ENCODE measurements at places on chromosomes 3 and 15.

DNA sequence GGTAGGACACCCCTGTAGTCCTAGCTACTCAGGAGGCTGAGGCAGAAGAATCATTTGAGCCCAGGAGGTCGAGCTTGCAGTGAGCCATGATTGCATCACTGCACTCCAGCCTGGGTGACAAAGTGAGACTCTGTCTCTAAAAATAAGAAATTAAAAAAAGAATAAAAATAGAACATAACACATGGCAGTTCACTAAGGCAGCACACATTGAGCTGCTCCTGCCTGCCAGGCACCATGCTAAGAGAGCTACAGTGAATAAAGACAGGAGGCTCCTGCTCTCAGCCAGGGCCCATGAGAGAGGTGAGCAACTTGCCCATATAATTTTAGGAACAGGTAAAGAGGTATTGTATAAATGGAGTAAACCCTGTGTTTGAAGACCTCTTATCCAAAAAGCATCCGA, 54.3 kb downstream of the EBLN2 start:
- DNase-seq, result no peak

DNA sequence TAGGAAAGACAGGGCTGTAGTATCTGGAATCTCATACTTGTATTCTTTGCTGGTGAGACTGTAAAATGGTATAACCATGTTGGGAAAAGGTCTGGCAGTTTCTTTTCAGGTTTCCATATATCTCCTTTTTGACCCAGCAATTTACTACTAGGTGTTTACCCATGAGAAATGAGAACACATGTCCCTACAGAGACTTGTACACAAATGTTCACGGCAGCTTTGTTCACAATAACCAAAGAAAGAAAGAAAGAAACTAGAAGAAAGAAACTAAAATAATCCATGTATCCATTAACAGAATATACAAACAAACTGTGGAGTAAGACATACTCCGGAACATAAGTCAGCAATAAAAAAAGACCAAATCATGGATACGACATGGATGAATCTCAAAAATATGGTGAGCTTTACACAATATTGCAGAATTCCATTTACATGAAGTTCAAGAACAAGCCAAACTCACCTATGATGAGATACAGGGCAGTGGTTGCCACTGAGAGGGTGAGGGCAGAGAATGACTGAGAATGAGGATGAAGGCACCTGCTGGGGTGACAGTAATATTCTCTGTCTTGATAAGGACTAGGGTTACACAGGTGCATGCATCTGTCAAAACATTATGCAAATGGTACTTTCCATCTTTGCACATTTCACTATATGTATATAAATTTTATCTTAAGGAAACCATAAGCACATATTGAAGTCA, 2.7 kb downstream of the RFTN1 start:
- DNase-seq, result no peak

DNA sequence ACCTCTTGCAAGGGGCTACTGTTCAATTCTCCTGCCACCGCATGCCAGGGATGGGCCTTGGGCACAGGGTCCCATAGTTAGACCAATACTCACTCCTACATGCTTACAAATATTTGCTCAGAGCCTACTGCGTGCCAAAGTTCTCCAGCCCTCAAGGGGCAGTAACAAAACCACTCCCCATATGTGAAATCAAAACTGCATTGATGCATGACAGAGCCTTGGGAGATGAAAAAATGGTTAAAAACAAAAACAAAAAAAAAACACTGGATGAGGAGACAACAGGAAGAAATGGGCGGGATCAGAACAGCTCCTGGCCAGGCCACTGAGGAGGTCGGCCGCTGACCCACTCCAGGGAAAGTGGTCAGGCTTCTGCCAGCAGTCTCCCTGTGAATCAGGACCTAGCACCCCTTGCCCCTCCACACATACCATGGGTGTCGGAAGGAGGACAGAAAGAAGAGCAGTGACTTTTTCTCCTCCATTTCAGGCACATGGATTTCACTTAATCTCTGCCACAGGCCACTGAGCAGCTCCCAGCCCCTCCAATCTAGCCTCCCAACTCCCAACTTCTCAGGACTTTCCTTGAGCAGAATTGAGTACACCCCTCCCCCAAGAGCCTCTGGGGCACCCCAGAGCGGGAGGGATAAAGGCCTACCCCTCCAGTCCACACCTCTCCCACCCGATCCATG, 2.8 kb downstream of the PLXNB1 start:
- no peak for DNase-seq

DNA sequence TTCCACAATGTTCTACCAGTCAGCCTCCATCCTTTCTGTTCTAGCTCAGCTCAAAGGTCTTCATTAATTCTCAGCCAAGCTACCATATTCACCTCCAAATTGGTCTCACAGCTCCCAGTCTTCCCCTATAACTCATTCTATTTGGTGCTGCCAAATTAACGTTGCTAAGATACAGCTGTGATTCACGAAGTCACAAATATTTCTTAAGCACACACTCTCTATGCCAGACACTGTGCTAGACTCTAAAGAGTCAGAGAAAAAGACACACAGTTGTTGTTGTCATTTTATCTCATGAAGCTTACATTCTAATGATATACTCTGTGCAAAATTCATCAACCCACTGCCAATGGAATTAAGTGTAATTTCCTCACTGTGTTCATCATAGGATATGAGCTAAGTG, 102.8 kb downstream of the FRMD5 start:
- peak; percentile 50 for DNase-seq

DNA sequence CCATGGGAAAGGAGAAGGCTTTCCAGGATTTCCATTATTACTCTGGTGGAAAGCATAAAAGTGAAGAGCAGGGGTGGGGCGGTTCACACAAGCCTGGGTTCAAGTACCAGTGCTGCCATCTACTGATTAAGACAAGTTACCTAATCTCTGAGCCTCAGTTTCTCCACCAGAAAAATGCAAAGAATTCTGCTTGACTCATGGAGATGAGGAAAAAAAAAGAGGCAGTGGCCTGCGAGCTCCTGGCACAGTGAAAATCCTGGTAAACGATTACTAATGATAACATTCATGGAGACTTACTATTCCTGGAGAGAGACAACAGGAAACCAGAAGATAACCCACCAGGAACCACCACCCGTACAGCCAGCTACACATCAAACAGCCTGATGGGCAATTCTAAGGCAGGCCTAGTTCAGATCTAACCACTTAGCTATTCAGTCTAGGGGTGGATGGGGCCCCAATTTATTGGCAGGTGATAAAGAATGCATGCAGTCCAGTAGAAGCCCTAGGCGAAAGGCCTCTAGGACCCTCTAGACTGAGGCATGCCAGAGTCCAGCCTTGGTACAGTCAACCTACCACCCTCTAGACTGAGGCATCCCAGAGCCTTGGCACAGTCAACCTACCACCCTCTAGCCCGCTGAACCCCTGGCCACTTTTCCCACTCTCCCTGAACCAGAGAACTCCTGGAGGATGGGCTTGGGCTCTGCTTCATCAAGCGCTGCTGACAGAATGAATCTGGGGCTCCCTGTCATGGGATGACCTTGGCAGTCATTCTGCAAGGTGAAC, 2.5 kb downstream of the AMOTL2 start:
- DNase-seq, result peak; percentile 59

DNA sequence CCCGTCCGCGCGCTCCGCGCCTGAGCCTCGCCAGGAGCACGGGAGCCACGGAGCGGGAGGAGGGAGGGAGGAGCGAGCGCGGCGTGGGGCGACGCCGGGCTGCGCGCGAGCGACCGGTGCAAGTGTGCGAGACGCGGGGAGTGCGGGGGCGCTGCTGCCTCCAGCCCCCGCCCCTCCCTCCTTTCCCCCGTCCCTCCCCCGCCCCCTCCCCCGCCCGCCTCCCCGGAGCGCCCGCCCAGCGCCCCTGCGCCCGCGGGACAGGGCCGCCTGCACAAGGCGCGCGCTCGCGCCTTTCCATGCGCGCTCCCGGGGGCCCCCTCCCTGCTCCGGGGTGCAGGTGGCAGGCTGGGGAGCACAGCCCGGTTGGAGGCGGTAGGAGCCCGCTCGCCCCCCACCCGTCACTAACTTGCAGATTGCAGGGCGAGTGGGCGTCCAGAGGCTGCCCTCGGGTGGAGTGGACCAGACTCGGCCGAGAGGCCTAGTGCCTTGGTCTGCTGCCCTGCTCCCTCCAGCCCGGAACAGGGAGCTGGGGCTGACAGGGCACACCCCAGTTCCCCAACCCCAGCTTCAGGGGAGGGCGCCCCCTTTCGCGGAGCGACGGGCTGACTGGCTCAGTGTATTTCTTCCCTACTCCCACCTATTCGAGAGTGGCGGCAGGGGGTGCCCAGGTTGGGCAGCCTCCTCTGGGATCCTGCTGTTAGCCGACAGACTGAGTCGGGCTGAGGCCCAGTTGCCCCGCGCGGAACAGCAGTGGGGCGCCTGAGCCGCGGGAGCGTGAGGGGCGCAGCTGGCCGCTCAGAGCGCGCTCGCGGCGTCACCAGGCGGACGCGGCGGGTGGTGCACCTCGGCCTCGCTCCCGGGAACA, at the start of gene WNT7A:
Gene WNT7A, minus strand, starts transcription at position 126 of the 865 bp plus-strand sequence. CDS start 255 bp downstream, outside the sequence.
- DNase-seq, result no peak

- DNase-seq, result no peak
Measured at GRCh38 chr3:133410191-133410892, 10.5 kb downstream of the BFSP2 start.

DNA sequence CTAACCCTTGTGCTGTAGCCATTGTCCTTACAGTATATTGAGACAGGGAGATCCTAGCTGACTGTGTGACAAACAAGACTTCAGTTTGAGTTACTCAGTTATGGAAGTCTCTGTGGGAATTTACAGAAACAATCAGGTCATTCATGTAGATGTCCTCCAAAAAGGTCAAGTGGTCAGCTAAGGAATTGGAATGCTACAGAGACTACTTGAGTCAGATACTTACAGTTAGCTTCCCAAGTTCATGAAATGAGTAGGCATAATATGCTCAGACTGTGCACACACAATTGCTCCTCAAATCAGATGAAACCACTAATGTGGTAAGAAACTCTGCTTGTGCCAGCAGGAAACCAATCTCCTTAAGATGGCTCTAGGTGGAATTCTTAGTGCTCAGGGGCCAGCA, 985.7 kb downstream of the NSUN3 start:
- no peak for DNase-seq

DNA sequence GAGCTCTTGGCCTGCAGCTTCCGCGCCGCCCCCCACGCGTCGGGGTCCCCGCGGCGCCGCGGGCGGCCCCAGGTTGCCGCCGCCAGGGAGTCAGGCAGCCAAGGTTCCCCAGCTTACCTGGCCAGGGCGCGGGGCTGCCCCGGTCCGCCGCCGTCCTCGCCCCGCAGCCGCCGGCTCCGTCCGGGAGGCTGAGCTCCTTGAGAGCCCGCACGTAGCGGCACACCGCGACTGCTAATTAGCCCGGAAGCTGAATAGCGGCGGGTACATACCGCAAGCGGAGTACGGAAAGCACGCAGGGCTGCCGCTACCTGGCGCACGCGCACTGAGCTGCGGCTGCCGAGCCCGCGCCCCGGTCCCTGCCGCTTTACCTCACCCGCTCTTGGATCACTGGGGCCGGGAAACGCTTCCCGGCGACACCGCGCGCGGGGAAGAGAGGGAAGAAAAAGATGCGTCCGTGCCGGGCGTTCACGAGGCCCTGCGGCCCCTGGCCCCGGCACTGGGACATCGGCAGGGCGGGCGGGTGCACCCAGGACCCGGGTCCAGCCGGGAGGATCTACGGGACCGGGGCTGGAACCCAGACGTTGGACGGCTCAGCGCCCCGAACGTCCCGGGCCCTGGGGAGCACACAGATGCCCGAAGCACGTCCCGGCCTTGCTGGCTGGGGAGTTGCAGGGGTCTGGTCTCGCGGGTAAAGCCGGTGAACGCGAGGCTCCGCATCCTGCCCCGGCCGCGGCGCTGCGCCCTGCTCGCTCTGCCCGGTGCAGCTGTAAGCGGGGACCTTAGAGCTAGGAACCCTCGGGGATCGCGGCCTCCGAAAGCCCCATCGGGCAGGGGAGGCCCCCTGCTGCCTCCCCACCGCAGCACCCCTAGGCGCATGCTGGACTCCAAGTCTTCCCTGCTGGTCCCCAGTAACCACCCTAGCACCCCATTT, at the start of gene GOLGA8B:
Gene GOLGA8B, minus strand, starts transcription at position 253 of the 931 bp plus-strand sequence. CDS start 47,739 bp downstream, outside the sequence.
- DNase-seq, result peak; percentile 33

DNA sequence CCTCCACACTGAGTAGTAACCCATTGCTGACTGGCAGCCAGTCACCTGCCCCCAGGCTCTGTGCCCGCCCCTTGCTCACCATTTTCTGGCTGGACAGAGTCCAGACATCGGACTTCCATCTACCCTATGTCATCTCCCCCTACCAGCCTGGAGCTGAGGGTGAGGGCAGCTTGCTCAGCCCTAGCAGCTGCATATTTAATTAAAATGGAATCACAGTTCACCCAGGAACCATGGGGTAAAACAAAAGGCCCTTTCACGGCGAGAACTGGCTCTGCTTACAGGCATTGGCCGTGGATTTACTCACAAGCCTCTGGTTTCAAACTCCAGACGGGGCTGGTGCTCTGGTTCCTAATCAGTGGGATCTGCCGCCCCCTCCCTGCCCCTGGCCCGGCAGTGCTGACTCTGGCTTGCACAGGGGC, 94.9 kb upstream of the ATP2B2 start:
- DNase-seq, result no peak

GRCh38 chr3:149967086-149967685, 3.5 kb downstream of the PFN2 start:
- peak; percentile 59 for DNase-seq

GRCh38 chr3:10804183-10804648, 11.8 kb upstream of the SLC6A11 start:
- peak; percentile 61 for DNase-seq

DNA sequence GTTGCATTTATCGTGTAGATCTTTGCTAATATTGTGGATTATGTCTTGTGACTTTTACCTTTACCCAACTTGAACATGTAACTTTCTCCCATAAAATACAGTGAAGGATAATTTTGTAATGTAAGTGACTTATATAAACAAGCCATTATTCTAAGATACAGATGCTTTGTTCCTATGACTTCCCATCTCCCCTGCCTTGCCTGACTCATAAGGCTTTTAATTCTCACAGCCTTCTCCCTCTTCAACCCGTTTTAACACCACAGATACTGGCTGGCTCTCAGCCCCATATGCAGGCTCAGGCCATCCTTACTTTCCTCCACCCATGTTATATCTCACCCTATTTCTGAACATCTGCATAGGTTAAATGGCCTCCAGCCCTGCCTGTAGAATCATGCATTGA, 4.1 kb downstream of the CCNDBP1 start:
- no peak for DNase-seq

DNA sequence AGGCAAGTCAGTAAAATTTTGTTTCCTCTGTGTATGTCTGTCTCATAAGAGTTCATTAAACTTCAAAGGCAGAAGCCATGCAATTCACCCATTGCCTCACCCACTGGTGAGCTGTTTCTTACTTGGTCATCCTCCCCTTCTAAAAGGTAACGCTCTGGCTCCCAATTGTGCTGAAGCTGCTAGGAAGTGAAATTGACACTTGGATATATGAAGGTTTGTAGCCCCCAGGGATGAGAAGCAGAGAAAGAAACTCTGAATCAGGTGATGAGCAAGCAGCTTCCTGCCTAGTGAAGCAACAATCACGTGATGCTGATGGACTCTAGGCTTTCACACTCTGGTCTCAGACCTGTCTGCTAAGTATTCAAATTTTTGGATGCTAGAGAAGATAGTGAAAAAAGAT, 70.7 kb downstream of the CD200R1L start:
- DNase-seq, result peak; percentile 32

- DNase-seq, result no peak
Measured at GRCh38 chr3:66486202-66486601, 14.6 kb downstream of the LRIG1 start.

- no peak for DNase-seq
Measured at GRCh38 chr15:85871545-85871944, 76.8 kb upstream of the KLHL25 start.

GRCh38 chr15:67091071-67091979, 25.9 kb downstream of the SMAD3 start:
- peak; percentile 98 for DNase-seq

GRCh38 chr15:23566071-23566554, 639 bp downstream of the MKRN3 start:
- DNase-seq, result peak; percentile 47

- DNase-seq, result no peak
Measured at GRCh38 chr3:170387950-170388349, 30.4 kb downstream of the SKIL start.
